WTC11 (cell line): ENCODE measurements at places on chromosomes 5 and 9. TPM values are rescaled to one million over a fixed set of nuclear protein-coding genes. Genes with fewer than 3 reads are reported as not detected.

NR2F1-AS1 gene
- total RNA-seq = 0.76 to 1.7 TPM (median 1.5 TPM) in 3 replicates

C9orf43 gene
- 0.28 to 0.46 TPM (median 0.30 TPM) in 3 replicates for total RNA-seq

- H3K4me1 ChIP-seq = peaks cover 31% of the 10 kb centered on the region
- H3K4me3 ChIP-seq = no peak overlapping the region
- no peaks in the 10 kb centered on the region for H3K36me3 ChIP-seq
- H3K27ac ChIP-seq = peak overlapping the region; percentile 20; the same call in 1 of the 2 replicates
- no peaks in the 10 kb centered on the region for H3K27me3 ChIP-seq
Observed at GRCh38 chr5:36939969-36940858, 63.6 kb downstream of the NIPBL start.

GRCh38 chr9:104606152-104606551 is 725 bp upstream of the OR13C2 start:
- no peaks in the 10 kb centered on the region for H3K4me1 ChIP-seq
- H3K4me3 ChIP-seq = no peak overlapping the region
- no peak overlapping the region for H3K27ac ChIP-seq

SEC16A gene
- total RNA-seq = 52.1 to 70.9 TPM (median 52.3 TPM) in 3 replicates

TLX3 gene
- 0.11 to 0.16 TPM in 2 of 3 replicates, not detected in the other for total RNA-seq

- no peaks in the 10 kb centered on the region for H3K27me3 ChIP-seq
- H3K27ac ChIP-seq = no peak overlapping the region
- peaks cover 3% of the 10 kb centered on the region for H3K4me1 ChIP-seq
- no peak overlapping the region for H3K4me3 ChIP-seq
- H3K36me3 ChIP-seq = 0 out of 2 replicates have a peak, but pooled peaks cover 2% of the 10 kb centered on the region
Observed at GRCh38 chr5:158286827-158287226, 427.9 kb upstream of the CLINT1 start.

- peak overlapping the region; percentile 25; the same call in 1 of the 2 replicates for H3K27ac ChIP-seq
- H3K4me1 ChIP-seq = peaks cover 60% of the 10 kb centered on the region
- H3K4me3 ChIP-seq = no peak overlapping the region
- no peak for DNase-seq
Observed at GRCh38 chr9:125883565-125884217, 136.5 kb downstream of the PBX3 start.

DNA sequence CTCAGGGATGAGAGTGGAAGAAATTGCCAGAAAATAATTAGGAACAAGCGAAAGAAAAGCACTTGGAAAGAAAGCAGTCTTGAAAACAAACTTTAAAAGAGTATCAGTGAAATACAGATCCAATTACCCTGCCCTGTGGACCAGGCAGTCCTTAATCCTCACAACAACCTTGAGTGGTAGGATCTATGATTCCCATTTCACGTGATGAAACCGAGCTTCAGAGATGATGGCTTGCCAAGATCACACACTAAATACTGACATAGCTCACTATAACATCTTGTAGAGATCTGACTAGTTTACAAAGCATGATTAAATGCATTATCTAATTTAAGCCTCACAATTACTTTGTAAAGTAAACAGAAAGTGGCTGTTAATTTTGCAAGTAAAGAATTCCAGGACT is 55.5 kb upstream of the ABCA1 start:
- no peak overlapping the region for H3K27ac ChIP-seq
- H3K4me3 ChIP-seq = no peak overlapping the region
- H3K4me1 ChIP-seq = peaks cover 5% of the 10 kb centered on the region
- H3K36me3 ChIP-seq = no peaks in the 10 kb centered on the region

- no peaks in the 10 kb centered on the region for H3K27me3 ChIP-seq
- DNase-seq = no peak
- no peak overlapping the region for H3K27ac ChIP-seq
- no peaks in the 10 kb centered on the region for H3K36me3 ChIP-seq
- H3K4me3 ChIP-seq = no peak overlapping the region
Observed at GRCh38 chr5:142641711-142642110, 44.2 kb downstream of the FGF1 start.

DNA sequence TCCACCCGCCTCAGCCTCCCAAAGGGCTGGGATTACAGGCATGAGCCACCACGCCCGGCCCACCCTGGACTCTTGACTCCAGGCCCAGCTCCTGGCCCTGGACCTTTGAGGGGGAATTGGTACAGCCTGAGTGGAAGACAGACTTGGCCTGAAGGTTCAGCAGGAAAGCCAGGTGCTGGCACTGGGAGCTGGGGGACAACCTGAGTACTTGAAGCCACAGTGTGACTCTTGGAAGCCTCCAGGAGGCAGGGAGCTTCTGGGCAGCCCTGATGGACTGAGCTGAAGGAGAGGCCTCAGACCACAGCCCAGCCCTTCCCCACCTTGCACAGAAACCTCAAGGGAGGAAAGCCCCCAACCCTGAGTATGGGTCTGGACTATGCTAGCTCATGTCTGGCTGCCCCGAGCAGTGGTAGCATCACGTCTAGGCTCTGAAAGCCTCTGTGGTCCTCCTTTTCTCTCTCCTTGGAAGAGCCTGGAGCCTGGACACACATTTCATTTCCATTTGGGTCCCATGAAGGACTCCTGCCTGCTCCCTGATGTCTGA is 54.1 kb downstream of the RASGEF1C start:
- H3K27ac ChIP-seq = no peak overlapping the region
- no peaks in the 10 kb centered on the region for H3K36me3 ChIP-seq
- H3K4me1 ChIP-seq = no peaks in the 10 kb centered on the region
- no peaks in the 10 kb centered on the region for H3K27me3 ChIP-seq

GRCh38 chr9:130714586-130715110 is 21.1 kb downstream of the EXOSC2 start:
- no peak for DNase-seq
- peaks cover 34% of the 10 kb centered on the region for H3K4me1 ChIP-seq
- H3K27me3 ChIP-seq = no peaks in the 10 kb centered on the region
- H3K4me3 ChIP-seq = peak overlapping the region; percentile 93

LHX3 gene
- total RNA-seq = 0.11 TPM in 1 of 3 replicates, not detected in the others

BTNL3 gene
- not detected in 3 replicates for total RNA-seq

- no peak overlapping the region for H3K4me3 ChIP-seq
- H3K27me3 ChIP-seq = no peaks in the 10 kb centered on the region
Observed at GRCh38 chr5:957748-958485, 50.7 kb upstream of the NKD2 start.

- no peak overlapping the region for H3K4me3 ChIP-seq
- no peak for DNase-seq
- peaks cover 68% of the 10 kb centered on the region for H3K36me3 ChIP-seq
- H3K27ac ChIP-seq = no peak overlapping the region
- H3K27me3 ChIP-seq = no peaks in the 10 kb centered on the region
Observed at GRCh38 chr9:86324308-86324707, 29.9 kb downstream of the TUT7 start.

DNA sequence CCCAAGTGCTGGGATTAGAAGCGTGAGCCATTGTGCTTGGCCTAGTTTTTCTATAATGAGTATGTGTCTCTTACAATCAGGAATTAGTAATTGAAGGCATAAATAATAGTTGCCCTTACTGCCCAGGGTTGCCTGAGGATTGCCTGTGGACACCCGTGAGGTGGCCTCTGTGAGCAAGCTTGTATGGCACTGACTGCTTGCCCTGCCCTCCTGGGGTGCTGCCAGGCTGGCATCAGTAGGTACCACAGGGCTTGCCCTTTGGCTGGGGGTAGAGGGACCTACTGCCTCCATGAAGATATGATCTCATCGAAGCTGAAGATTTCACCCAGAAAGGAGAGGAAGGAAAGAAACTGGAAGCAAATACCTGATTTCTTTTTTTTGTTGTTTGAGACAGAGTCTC is 23.8 kb upstream of the PHF19 start:
- no peak overlapping the region for H3K4me3 ChIP-seq
- H3K27ac ChIP-seq = no peak overlapping the region
- H3K36me3 ChIP-seq = no peaks in the 10 kb centered on the region
- no peak for DNase-seq
- H3K4me1 ChIP-seq = 0 out of 2 replicates have a peak, but pooled peaks cover 3% of the 10 kb centered on the region

DNA sequence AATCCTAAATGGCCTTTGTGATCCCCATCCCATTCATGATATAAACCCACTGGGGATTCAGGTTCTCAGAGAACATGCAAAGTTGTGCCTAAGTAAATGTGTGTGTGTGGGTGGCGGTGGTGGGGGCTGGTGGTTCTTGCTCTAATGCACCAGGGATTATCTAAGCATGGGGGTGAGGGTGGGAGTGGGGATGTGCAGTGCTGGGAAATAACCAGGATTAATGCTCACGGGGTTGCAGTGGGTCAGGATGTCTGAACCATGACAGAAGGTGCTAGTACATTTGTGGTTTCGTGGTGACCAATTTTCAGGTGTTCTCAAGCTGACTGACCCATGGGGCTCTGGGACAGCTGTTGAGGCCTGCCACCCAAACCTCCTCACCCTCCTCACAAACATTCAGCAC is 101.0 kb downstream of the ZNF608 start:
- peaks cover 82% of the 10 kb centered on the region for H3K4me1 ChIP-seq
- no peak overlapping the region for H3K27ac ChIP-seq
- H3K4me3 ChIP-seq = no peak overlapping the region
- peaks cover 50% of the 10 kb centered on the region for H3K36me3 ChIP-seq
- no peak for DNase-seq

DNA sequence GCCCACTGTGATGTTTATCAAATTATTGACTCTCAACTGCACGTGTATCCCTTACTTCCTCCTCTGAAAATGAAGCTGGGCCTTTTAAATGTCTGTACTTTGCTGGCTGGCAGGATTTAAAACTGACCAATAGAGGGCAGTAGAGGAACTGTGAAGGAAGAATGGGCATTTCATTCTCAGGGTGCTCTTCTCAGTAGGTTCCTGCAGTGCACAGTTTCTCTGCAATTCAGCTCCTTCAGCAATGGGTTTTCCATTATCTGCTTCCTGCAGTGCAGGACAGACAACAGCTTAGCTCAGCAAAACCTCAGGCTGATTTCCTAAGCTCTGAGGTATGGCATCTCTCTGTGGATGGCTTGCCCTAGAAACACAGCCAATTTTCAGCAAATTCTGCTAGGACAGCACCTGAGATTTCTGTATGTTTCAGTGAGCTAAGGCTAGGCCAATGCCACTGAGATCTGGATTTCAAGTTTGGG is 298.4 kb upstream of the PRDM9 start:
- 0 out of 2 replicates have a peak, but pooled peaks cover 3% of the 10 kb centered on the region for H3K36me3 ChIP-seq
- no peaks in the 10 kb centered on the region for H3K27me3 ChIP-seq
- no peak overlapping the region for H3K27ac ChIP-seq
- peaks cover 16% of the 10 kb centered on the region for H3K4me1 ChIP-seq
- peak; percentile 14 for DNase-seq
- H3K4me3 ChIP-seq = no peak overlapping the region

DNA sequence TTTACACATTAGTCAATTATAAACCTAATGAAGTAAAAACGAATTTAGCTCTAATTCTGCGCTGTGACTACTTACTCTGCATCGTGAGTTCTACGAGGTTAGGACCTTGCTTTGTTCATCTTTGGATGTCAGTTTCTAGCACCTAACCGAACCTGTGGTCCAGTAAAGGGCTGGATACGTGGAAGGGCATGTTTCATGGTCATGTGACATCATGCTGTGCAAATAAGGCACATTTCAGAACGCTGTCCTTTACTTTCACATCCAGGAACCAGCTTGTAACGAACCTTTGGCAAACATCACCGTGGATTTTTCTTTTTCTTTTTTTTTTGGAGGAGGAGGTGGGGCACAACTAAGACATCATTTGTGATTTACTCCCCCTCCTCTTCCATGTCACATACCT is 15.0 kb downstream of the BASP1 start:
- peaks cover 38% of the 10 kb centered on the region for H3K36me3 ChIP-seq
- H3K27ac ChIP-seq = no peak overlapping the region; the same call in 1 of the 2 replicates
- no peak for DNase-seq
- H3K4me1 ChIP-seq = peaks cover 41% of the 10 kb centered on the region
- no peak overlapping the region for H3K4me3 ChIP-seq

DNA sequence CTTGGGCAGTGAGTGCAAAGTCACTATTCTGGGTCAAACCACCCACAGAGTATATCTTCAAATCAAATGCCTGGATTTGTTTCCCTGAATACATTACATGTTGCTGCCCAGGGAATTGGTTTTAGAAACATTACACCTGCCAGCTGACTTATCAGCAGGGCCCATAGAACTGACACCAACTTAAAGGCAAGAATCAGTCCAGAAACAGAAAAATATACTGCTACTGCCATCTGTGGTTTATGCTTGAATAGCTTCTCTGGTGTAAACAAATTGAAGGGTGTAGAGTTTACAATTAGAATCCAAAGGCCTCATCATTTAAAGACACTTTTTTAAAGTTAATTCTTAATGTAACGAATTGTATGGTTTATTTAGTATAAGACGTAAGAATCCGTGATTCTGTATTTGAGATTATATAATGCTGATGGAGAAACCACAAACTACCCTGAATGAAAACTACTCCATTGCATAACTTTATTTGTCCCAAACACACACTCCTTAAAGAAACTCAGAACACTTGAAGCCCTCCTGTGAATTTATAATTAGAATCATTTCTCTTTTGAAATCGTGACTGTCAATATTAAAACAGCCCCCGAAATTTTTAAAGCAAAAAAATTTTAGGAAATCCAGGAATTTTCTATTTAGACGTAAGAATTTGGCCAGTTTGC is 6.2 kb downstream of the NR6A1 start:
- 0 out of 2 replicates have a peak overlapping the region, but pooled peaks have one; percentile 46 for H3K27ac ChIP-seq
- H3K27me3 ChIP-seq = no peaks in the 10 kb centered on the region; the same call in none of the 2 replicates
- peak overlapping the region; percentile 47 for H3K4me3 ChIP-seq
- H3K4me1 ChIP-seq = peaks cover 93% of the 10 kb centered on the region
- no peaks in the 10 kb centered on the region for H3K36me3 ChIP-seq
- no peak for DNase-seq

ENTPD2 gene
- total RNA-seq = 8.3 to 9.6 TPM (median 9.2 TPM) in 3 replicates

DNA sequence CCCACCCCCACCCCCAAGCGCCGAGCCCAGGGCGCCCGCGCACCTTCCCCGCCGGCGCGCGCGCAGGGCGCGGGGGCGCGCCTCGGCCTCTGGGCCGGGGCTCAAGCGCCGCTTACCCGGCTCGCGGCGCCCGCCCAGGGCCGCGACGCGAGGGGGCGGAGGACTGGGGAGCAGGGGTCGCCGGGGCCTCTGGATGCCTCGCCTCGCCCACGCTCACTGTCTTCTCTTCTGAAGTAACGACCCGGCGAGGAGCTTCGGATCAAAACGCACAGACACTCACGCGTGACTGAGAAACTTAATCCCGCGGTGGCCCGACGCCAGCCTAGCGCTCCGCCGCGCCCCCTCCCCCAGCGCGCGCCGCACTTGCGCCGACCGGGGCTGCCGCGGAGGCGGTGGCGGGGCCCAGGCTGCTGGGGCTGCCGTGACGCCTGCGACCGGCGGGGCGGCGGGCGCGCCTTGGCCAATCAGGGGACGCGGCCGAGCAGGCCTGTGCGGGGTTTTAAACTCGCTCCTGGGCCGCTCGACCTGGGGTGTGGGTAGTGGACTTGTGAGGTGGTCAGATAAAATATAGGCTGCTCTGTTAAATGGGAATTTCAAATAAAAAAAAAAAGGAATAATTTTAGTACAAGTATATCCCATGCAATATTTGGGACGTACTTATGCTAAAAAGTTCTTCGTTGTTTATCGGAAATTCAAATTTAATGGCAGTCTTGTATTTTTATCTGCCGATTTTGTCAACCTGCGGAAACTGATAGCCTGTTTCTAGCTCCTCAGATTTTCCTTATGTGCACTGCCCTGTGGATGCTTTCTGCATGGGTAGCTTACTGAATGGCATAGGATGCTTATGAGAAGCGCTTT is at the start of gene MPDZ:
MPDZ (minus strand) TSS at position 409 of the 858 bp plus-strand sequence. CDS start 29,377 bp downstream, outside the sequence.
- DNase-seq = peak; percentile 72
- peak within 1 kb of the TSS; percentile 95 for H3K4me3 ChIP-seq
- no peak within 1 kb of the TSS; the same call in 1 of the 2 replicates for H3K27ac ChIP-seq
- H3K36me3 ChIP-seq = no peaks in the 10 kb centered on the region
- no peaks in the 10 kb centered on the region for H3K27me3 ChIP-seq
- peaks cover 22% of the 10 kb centered on the region for H3K4me1 ChIP-seq

GRCh38 chr5:59559847-59560246 is 333.7 kb downstream of the PDE4D start:
- no peak overlapping the region for H3K4me3 ChIP-seq
- no peak for DNase-seq
- H3K36me3 ChIP-seq = no peaks in the 10 kb centered on the region
- H3K27me3 ChIP-seq = no peaks in the 10 kb centered on the region
- H3K27ac ChIP-seq = no peak overlapping the region
- peaks cover 57% of the 10 kb centered on the region for H3K4me1 ChIP-seq

- no peak for DNase-seq
- no peak overlapping the region for H3K4me3 ChIP-seq
- H3K4me1 ChIP-seq = no peaks in the 10 kb centered on the region
- no peaks in the 10 kb centered on the region for H3K36me3 ChIP-seq
- H3K27me3 ChIP-seq = no peaks in the 10 kb centered on the region
Observed at GRCh38 chr5:105554568-105555169, 1992.1 kb upstream of the NUDT12 start.
